ENCODE measurements at places on chromosomes 16 and 17.

GRCh38 chr17:31678431-31678830 lies 180.6 kb downstream of the COPRS start:
- H3K27ac ChIP-seq: no peak overlapping the region
- no peaks in the 10 kb centered on the region for H3K36me3 ChIP-seq
- H3K4me3 ChIP-seq: no peak overlapping the region

- DNase-seq: no peak
- no peaks in the 10 kb centered on the region for H3K27me3 ChIP-seq
- H3K4me1 ChIP-seq: no peaks in the 10 kb centered on the region
- no peaks in the 10 kb centered on the region for H3K36me3 ChIP-seq
Observed at GRCh38 chr17:37661400-37662014, 18.3 kb upstream of the DDX52 start.

- H3K4me1 ChIP-seq: peaks cover 18% of the 10 kb centered on the region
- peak within 1 kb of the TSS; percentile 52 for H3K4me3 ChIP-seq
- H3K27ac ChIP-seq: peak within 1 kb of the TSS; percentile 26
- no peaks in the 10 kb centered on the region for H3K36me3 ChIP-seq
Observed at GRCh38 chr16:2026461-2027023, at the start of gene NHERF2. Gene NHERF2, plus strand, starts transcription at chr16:2026902. Its CDS starts 104 bp downstream, at chr16:2027006.

DNA sequence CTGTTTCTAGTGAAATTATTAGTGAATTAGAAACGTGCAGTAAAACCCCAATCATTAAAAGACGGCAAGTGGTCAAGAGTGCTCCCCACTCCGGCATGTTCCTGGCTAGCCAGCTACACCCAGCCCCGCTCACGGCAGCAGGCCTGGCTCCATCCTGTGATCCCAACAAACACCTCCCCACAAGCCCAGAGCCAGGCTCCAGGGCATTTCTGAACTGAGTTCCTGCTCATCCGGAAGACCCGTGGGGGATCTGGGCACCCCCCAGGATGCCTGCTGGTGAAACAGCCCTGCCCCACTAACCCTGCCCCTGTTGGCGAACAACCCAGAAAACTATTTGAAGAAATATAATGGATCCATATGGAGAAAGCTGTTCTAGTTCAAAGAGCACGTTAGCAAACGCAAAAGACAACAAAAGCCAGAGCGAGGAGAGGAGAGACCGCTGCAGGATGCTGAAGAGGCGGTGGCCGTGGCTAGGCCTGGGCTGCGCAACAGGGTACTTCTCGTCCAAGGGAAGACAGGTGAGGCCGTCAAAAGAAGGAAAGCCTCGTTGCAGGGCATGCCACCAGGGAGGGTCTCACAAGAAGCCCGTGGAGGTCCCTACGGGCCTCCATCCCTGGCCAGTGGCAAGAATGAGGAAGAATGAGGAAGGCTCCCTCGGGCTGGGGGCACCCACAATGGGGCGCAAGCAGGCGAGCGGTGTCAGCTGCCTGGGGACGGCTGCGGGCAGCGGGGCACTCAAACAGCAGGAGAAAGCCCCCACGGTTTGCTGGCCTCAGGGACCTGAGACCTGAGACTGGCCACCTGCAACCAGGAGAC lies 19.2 kb downstream of the SLC16A3 start:
- H3K4me1 ChIP-seq: peaks cover 10% of the 10 kb centered on the region
- no peak for DNase-seq
- no peaks in the 10 kb centered on the region for H3K27me3 ChIP-seq
- no peak overlapping the region for H3K27ac ChIP-seq

GRCh38 chr17:76208120-76208519 lies 32.2 kb downstream of the RNF157 start:
- no peak for DNase-seq
- no peaks in the 10 kb centered on the region for H3K36me3 ChIP-seq
- H3K27ac ChIP-seq: no peak overlapping the region
- no peaks in the 10 kb centered on the region for H3K4me1 ChIP-seq
- H3K27me3 ChIP-seq: no peaks in the 10 kb centered on the region

GRCh38 chr16:65426484-65426883 lies 304.6 kb upstream of the CDH11 start:
- H3K27me3 ChIP-seq: no peaks in the 10 kb centered on the region
- peaks cover 1% of the 10 kb centered on the region for H3K4me1 ChIP-seq
- DNase-seq: no peak
- no peak overlapping the region for H3K27ac ChIP-seq

DNA sequence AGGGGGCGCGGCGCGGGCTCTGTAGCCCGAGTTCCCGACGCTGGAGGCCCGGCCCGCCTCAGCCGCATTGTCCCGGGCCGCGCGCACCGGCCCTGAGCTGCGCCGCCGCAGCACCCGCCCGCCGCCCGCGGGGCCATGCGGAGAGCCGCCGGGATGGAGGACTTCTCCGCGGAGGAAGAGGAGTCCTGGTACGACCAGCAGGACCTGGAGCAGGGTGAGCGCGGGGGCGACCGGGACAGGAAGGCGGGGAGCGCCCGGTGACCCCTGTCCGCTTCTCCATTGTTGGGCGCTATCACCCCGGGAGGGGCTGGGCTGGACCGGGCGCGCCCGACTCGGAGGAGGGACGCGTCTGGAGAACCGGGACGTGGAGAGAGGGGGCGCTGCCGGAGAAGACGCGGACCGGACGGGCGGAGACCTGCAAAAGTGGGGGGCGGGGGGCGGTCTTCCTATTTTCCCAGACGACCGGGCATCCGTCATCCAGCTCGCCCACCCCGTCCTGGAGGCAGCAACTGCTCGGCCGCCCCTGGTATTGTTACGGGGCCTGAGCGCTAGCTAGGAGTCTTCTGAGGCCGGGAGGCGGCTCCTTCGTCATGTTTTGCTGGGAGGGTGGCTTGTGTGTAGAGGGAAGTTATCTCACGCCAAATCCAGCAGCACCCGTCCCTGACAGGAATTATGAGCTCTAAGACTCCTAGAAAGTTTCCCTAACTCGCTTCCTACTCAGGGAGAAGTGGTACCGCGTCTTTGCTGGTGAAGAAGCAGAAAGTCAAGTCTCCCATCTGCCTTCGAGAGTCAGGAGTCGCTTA lies 678 bp downstream of the CDR2L start:
- H3K4me3 ChIP-seq: peak overlapping the region; percentile 69
- peak; percentile 76 for DNase-seq
- H3K36me3 ChIP-seq: no peaks in the 10 kb centered on the region

DNA sequence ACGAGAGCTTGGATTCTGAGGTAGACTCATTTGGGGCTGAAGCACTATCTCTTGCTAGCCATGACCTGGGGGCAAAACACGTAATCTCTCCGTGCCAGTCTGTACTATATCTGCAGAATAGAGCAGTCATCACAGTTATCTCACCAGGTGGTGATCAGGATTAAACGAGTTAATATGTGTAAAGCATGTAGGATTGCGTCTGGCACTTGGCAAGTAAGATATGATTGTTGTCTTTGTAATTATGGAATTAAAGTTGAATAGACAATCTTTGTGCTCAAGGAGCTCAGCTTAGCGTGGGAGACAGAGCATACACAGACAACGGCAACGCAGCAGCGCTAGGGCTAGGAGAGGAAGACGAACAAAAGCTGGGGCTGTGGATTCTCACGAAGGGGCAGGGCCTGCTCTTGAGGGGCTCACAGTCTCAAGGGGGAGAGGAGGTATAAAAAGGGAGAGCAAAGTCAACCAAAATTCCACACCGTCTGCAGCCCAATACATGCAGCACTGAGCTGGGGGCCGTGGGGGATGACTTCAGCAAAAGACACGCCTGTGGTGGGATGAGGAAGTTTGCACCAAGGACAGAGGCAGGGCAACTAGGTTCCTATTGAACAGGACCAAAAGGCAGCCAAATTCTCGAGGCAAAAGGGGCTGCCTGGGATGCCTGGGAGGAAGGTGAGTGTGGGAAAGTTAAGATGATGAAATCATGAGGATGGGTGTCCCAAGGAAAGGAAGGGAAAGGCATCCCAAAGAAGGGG lies 68.6 kb downstream of the SDK2 start:
- no peak for DNase-seq
- no peak overlapping the region for H3K27ac ChIP-seq
- H3K36me3 ChIP-seq: no peaks in the 10 kb centered on the region
- H3K4me3 ChIP-seq: no peak overlapping the region
- H3K27me3 ChIP-seq: no peaks in the 10 kb centered on the region

- H3K36me3 ChIP-seq: no peaks in the 10 kb centered on the region
- DNase-seq: no peak
- no peaks in the 10 kb centered on the region for H3K27me3 ChIP-seq
- H3K4me3 ChIP-seq: no peak overlapping the region
- no peak overlapping the region for H3K27ac ChIP-seq
Observed at GRCh38 chr17:47751471-47751870, 18.4 kb downstream of the TBX21 start.

DNA sequence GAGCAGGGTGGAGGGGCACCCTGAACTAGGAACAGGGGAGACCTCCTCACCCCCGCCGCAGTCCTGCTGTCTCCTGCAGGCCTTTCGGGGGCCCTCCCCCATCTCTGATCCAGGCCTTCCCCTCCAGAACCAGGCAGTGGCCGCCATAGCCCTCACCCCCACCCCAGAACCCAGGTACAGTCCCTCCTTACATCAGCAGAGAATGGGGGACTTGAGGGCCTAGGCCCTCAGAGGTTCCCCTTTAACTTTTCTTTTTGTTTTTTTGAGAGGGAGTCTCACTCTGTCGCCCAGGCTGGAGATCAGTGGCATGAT lies 4.3 kb upstream of the HAP1 start:
- no peak overlapping the region for H3K4me3 ChIP-seq
- H3K36me3 ChIP-seq: no peaks in the 10 kb centered on the region
- H3K27me3 ChIP-seq: no peaks in the 10 kb centered on the region
- H3K4me1 ChIP-seq: peaks cover 4% of the 10 kb centered on the region
- no peak overlapping the region for H3K27ac ChIP-seq

- no peaks in the 10 kb centered on the region for H3K27me3 ChIP-seq
- H3K27ac ChIP-seq: peak overlapping the region; percentile 80
- H3K4me1 ChIP-seq: peaks cover 3% of the 10 kb centered on the region
- DNase-seq: no peak
Observed at GRCh38 chr16:57244463-57244766, 644 bp upstream of the ARL2BP start.
